Central memory CD8-positive, alpha-beta T cell (primary cell): ENCODE measurements at places on chromosomes 5 and 9.

DNA sequence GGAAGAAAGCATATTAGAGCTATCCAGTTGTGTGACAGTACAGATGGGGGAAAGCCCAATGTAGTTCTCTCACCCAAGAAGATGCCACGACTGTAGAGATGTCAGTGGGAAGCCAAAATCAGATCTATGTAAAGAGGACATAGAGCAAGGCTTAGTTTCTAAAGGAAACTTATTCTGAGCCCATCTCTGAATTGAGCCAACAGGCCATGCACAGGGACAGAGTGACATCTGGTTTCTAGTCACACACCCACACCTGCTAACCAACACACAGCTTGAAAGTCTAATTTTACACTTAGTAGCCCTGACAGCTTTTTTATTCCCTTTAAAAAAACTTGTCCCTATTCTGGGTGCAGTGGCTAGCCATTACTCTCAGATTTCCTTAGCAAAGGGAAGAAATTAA, 22.3 kb downstream of the PRELID2 start:
- no peaks in the 10 kb centered on the region for H3K27me3 ChIP-seq
- no peak overlapping the region for H3K27ac ChIP-seq
- H3K4me3 ChIP-seq: no peak overlapping the region
- H3K4me1 ChIP-seq: no peaks in the 10 kb centered on the region

- no peak overlapping the region for H3K27ac ChIP-seq
Observed at GRCh38 chr9:121672986-121673385, 21.6 kb downstream of the DAB2IP start.

DNA sequence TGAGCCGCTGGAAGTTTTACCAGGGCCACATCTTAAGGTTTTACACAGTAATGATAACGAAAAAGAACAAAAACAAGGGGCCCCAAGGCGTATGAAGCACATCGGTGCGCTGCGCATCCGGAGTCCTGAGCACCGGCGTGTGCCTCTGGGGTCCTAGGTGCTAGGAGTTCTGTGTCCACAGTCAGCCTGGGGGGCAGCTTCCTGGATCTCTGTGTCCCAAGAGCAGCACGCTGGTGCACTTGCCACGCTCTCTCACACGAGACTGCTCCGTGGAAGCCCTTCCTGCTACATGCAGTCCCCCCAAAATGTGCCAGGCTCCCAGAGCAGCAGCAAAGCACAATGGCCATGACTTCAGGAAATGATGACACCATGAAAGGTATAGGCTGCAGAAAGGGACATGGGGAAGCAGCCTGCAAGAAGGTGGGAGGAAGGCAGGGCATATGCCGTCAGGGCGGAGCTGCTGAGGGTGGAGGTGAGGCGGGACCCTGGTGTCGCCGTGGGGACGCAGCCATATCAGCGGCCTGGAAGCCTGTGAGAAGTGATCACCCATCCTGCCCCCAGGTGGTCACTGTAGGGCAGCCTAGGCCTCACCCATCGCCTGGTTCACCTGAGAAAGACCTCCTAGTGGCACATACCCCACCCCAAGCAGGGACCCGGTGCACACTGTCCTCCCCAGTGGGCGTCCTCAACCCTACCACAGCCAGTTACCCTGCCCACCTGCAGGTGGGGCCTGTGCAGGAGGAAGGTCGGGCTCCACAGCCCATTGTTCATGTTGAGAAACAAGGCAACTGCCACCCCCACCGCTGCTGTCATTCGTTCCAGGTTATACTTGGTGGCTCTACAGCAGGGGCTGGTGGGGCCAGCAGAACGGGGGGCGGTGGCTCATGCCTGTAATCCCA, 23.6 kb upstream of the SLC6A3 start:
- H3K4me3 ChIP-seq: no peak overlapping the region
- no peak for DNase-seq
- H3K36me3 ChIP-seq: peaks cover 51% of the 10 kb centered on the region

DNA sequence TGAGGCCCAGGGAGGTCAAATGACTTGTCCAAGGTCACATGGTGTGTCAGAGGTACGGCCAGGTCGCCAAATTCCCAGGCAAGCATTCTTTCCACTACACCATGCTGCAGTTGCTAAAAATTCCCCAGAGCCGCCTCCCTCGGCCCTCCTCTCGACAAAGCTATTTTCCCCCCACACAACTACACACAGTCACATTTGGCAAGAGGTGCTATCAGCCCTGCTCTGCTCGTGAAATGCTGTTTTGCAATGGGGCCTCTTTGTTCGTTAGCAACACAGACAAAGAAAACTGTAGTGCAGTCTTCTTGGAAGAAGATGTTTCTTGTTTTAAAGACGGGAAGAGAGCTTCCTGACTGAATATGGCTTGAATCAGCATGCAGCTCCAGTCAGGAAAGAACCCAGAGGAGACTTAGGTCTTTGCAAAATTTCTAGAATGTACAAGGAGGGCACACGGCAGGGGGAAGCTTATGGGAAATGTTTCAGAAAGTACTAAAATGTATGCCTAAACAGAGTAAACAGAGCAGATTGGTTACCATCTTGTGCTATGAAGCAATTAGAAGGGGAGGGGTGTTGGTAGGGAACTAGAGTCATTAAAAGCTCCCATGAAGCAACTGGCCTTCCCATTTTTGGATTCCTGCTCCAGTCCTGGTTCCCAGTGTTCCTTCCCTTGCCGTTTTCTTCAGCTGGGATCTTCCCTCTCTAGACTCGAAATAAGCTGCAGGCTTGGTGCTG, 14.2 kb downstream of the SLIT3 start:
- H3K36me3 ChIP-seq: no peaks in the 10 kb centered on the region
- H3K27me3 ChIP-seq: peaks cover 17% of the 10 kb centered on the region
- H3K4me3 ChIP-seq: no peak overlapping the region
- H3K4me1 ChIP-seq: no peaks in the 10 kb centered on the region
- DNase-seq: no peak

GRCh38 chr5:1497242-1497777, 26.4 kb downstream of the LPCAT1 start:
- H3K27me3 ChIP-seq: no peaks in the 10 kb centered on the region
- H3K4me1 ChIP-seq: peaks cover 87% of the 10 kb centered on the region
- H3K27ac ChIP-seq: peak overlapping the region; percentile 94
- peak overlapping the region; percentile 25 for H3K4me3 ChIP-seq
- peaks cover 46% of the 10 kb centered on the region for H3K36me3 ChIP-seq

DNA sequence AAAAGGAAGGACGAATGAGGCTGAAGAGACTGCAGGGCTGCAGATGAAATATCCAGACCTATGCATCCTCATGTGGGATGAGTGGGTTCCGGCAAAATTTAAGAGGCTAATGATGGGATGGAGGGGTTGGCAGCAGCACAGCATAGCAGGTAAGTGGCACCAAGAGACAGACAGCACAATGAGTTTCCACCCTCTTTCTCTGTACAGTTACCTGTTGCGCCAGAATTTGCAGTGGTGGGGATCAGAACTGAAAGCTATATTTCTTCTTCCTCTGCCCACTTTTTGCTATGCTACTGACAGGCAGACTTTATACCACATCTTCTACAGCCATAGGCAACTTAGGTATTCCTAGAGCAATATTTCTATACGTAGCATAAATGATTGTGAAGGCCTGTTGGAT, 227.0 kb downstream of the EPB41L4A start:
- H3K4me3 ChIP-seq: no peak overlapping the region
- peaks cover 41% of the 10 kb centered on the region for H3K27me3 ChIP-seq
- H3K4me1 ChIP-seq: no peaks in the 10 kb centered on the region
- H3K36me3 ChIP-seq: peaks cover 1% of the 10 kb centered on the region
